CD4-positive, alpha-beta T cell treated with Interferon gamma for 1 hour (primary cell): ENCODE measurements at places on chromosomes 1 and 21.

DNA sequence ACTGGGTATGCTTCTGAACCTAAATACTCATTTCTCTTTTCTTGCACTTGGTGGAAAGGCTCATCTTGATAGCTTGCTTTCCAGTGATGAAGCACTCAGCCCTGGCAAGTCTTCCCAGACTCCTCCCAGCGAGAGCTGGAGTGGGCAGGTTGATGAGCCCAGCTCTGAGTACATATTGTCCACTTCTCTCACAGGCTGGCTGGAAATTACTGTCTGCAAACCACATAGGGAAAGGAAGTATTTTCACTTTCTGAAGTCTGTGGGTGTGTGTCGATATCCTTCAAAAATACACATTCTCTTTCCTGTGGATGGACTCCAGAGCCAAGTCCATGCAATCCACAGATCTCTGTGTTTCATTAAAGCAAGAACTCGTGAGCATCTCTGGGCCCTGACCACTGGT, 38.7 kb upstream of the CNTN2 start:
- DNase-seq = no peak

DNA sequence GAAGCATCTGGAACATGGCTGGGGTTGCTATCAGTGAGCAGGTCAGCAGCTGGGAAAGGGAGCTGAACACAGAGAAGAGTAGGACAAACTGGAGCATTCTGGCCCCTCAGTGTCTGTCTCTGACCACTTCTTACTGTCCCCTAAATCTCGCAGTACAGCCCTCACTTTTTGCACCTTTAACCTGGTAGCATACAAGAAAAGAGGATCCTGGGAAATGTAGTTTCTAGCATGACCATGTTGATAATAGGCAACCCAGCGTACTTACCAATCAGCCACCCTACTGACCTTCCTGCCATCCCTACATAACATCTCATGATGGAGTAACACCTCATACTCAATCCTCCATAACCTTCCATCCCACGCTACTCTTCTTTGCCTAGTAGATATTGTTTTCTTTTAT, 99.1 kb upstream of the RAVER2 start:
- no peak for DNase-seq

DNA sequence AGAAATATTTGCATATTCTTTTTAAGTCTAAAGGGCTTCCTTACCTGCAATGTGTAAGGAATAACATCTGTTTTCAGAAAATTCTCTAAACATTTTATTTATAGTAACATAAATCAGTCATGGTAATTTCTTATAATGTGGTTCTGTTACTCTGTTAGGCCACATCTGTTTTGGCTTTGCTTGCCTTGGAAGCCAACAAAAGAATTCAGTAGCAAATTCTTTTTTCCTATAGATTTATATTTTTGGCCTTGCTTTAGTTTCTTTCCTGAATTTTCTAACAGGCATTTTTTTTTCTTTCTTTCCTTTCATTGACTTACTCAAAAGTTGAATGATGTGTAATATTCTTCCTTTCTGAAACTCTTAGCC, 72.2 kb downstream of the OSBPL9 start:
- DNase-seq = no peak

DNA sequence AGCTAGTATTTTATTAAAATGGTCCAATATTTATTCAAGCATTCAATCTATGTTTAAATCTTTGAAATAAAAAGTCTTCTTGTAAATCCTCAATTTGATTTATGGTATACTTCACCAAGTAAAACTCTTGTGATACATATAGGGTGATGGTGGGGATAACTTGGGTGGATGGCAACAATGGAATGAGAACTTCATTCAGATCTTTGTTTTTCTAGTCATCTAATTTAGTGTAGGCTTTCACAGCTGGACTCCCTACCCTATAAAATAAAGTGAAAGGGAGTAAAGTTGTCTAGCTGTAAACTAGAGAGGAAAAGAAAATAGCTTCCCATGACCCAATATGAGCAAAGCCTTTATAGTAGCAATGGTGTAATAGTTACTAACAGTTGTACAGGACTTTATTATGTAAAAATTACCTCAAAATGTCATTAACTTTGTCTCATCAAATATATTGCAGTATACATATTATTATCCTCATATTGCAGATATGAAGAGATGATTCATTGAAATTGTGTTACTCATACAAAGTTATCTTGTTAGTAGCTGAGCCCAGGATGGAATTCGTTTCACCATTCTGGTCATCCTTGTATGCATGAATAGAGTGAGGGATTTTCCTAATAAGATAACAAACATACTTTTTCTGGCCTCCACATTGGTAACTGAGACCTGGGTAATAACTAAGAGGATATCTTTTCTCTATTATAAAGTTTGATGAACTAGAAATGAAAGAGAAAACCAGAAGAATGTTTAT, 1377.7 kb upstream of the ADGRL4 start:
- no peak for DNase-seq

GRCh38 chr1:50279622-50280330, 143.5 kb downstream of the DMRTA2 start:
- DNase-seq = no peak
